Renal pelvis (tissue), 12 donors: ENCODE measurements at places on chromosomes 1 and 21.

DNA sequence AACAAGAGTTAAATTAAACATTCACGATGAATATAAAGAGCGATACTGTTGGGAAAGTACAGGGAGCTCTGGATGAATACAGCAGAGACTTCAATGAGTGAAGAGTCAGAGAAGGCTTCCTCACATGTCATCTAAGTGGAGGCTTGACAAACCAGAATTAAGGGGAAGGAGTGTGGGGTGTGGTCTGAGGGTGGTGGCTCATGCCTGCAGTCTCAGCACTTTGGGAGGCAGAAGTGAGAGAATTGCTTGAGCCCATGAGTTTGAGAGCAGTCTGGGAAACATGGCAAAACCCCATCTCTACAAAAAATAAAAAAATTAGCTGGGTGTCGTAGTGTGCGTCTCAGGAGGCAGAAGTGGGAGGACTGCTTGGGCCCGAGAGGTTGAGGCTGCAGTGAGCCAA, 8.7 kb downstream of the SDHB start:
- no peak for DNase-seq

- no peak for DNase-seq
Measured at GRCh38 chr1:161238039-161238473, at the start of gene NR1I3. Gene NR1I3, minus strand, starts transcription at chr1:161238203. Its CDS starts 1,638 bp downstream, at chr1:161236565.

DNA sequence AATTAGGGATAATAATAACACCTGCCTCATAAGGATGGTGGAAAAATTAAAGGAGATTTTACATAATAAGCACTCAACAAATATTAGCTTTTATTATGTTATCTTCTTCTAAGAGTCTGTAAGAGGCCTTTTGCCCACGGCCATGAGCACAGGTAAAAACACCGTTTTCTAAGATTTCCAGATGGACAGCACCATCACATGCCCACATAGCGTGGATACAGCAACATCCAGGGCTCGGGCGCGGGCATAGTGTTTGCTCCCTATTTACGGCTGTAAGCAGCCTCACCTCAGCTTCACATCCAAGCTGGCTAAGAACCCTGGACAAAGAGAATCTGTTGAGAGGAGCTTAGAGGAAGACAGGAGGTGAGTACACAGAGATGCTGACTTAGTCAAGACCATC, 216.4 kb upstream of the IRF2BP2 start:
- DNase-seq = no peak

DNA sequence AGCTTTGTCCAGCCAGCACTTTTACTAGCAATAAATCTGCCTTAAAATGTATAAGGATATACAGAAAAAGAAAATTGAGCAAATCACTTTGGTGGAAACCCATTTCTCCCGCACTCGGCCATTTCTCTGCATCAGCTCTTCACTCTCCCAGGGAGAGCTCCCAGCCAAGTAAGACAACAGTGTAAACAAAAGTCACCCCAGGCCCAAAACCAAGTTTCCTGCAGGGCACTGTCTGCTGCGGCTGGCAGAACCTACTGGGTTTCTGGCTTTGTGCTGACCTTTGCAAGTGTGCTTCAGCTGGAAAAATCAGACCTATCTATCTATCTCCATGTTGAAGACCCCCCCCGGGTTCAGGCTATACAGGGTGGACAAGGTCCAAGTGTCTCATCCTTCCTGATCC, 476.7 kb upstream of the CAMK1G start:
- no peak for DNase-seq

GRCh38 chr1:29332204-29332603, 95.9 kb downstream of the PTPRU start:
- DNase-seq = no peak

GRCh38 chr1:93851327-93851712, 27.7 kb downstream of the DNTTIP2 start:
- no peak for DNase-seq
